ENCODE measurements at places on chromosomes 5 and 9.

DNA sequence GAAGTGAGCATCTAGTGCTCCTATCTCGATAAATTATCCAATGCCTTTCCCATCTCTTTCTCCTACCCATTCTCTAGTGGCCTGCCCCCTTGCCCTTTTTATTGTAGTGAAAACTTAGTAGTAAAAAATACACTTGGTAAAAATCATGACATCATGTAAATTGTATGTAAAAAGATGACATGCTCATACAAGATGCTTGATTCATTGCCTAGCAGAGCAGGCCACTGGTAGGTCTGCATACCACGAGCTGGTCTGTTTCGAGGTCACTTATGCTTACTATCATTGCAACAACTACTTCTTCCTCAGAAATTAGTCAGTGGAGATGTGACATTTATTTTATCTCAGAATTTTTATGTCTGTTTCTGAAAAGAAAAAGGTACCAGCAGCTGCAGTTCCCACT is 177.3 kb downstream of the C9orf152 start:
- no peak for DNase-seq

DNA sequence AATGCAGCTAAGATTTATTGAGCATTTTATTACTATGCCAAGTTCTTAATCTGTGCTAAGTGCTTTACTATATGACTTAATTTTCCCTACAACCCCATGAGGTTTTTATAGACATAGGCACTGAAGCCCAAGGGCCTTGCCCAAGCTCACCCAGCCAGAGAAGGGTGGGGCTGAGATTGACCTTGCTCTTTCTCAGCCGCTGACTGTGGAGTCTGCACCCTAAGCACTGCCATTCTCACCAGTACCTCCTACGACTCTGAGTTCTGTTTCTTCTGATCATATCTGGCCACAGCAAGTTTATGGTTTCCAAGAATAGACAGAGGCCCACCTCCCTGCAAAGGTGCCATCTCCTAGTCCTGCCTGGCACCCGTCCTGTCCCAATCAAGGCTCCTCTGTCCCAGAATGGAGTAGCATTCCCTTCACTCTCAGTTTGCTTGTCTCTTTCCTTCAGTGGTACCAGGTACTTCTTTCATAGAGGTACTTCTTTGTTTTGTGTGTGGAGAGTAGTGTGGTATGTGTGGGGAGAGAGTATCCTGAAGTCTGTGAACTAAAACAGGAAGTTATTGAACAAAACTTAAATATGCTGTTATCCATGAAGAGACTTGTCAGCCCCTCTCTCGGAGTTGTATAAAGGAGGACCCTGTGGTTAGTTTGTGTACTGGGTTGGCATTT is 42.6 kb downstream of the CSF1R start:
- no peak for DNase-seq

GRCh38 chr5:126003309-126003708 is 419.9 kb upstream of the GRAMD2B start:
- no peak for DNase-seq

DNA sequence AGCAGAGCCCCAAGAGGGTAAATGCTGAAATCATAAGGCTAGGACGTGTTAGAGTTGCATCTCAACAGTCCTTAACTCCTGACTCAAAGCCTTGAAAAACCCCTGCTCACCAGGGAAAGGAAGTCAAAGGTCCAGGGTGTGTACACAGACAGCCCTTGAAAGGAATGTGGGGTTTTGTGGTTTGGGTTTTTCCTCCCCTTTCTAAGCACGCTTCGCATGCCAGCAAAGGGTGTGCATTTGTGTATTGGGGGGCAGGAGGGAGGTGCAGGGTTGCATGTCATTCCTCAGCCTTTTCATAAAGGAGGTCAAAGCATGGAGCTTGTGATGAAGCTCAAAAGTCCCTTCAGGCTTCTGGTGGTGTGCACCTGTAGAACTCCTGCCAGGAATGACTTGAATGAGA is 17.3 kb upstream of the XPA start:
- DNase-seq, result no peak

DNA sequence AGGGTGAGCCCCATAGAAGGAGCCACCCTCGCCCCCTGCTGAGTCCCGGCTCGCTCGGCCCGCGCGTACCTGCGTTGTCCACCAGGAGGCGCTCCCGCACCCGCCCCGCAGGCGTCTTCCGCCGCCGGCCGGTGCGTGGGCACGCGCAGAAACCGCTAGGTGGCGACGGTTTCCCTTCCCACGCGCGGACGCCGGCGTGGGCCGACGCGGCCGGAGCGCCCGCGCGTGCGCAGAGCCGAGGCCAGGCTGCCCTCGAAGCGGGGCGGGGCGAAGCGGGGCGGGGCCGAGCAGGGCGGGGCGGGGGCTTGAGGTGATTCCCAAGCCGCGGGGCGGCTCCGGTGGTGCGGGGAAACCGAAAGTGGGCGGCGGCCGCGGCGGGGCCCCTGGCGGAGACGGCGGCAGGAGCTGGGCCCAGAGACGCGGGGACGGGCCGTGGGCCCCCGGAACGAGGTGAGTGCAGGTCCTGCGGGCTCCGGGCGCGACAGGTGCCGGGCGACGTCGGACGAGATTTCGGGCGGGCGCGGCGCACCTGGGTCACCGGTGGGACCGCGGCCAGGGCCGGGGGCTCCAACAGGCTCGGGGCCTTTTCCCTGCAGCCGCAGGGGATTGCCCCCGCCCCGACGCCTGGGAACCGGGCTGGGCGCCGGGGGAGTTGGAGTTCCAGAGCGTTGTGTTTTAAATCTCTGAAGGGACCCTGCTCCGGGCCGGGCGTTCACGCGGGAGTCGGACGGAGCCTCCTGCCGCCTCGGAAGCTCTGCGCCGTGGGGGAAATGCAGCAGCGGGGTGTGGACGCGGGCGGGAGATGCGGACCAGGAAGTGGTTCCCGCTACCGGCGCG is at the start of gene TDRD7:
TSS of gene TDRD7 (plus strand) at position 308 of the 837 bp plus-strand sequence. CDS start 16,370 bp downstream, outside the sequence.
- peak; percentile 89 for DNase-seq

GRCh38 chr5:6565492-6565891 is 67.4 kb downstream of the NSUN2 start:
- no peak for DNase-seq

DNA sequence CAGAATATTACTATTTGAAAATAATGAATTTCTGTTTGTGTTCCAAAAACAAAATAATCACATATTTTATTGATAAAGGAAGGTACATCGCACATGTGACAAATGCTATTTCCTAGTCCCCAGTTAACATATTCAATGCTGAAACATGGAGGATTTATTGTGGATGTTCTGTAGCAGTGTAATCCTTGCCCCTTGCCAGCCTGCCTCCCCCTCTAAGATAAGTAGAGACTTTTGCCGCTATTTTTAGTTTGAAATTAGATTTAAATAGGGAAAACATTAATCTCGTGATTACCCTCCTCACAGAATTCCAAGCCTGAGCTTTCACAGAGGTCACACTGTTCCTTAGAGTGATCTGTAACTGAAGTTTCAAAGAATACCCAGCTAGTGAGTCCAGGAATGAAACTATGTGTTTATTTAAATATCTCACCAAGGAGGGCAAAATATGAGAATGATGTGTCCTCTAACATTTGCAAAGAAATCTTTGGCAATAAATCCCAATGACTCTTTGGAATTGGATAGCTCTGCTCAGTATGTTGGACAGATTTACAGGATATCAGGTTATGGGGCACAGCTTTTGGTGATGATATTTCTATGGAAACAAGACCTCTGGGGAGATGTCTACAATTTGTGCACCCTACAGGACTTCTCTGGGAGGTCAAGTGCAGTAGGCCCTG is 17.3 kb downstream of the CTXN3 start:
- no peak for DNase-seq

GRCh38 chr5:168292786-168293696 is 1.6 kb downstream of the WWC1 start:
- DNase-seq, result no peak
